ENCODE measurements at places on chromosomes 11 and 22.

DNA sequence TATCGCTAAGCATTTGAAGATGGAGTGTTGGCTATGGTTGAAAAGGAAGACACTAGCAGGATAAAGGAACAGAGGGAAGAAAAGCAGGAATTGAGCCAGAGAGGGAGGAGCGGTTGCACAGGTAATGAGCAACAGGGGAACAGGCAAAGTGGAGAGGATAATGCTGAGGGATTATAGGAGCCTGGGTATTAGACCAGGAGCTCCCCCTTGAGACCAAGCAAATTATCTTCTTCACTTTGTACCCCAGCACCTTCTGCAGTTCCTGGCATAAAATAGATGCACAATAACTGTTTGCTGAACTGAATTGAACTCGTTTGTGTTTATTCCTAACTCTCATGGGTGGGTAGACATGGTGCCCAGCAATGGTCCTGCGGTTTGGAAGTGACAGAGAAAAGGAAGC, 54.6 kb upstream of the OR5P2 start:
- DNase-seq, result no peak

- DNase-seq, result no peak
Measured at GRCh38 chr11:122085712-122086111, 30.3 kb downstream of the BLID start.

DNA sequence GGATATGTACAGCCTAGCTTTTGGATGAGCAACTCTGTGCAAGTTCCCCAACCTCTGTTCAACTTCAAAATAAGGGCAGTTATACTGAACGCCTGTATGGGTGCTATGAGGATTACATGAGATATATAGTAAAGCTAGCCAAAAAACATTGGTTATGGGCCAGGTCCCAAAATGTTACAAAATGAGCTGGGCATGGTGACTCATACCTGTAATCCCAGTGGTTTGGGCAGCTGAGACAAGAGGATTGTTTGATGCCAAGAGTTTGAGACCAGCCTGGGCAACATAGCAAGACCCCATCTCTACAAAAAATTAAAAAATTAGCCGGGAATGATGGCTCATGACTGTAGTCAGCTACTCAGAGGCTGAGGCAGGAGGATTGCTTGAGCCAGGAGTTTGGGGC, 118.4 kb downstream of the TEAD1 start:
- DNase-seq, result peak; percentile 60

DNA sequence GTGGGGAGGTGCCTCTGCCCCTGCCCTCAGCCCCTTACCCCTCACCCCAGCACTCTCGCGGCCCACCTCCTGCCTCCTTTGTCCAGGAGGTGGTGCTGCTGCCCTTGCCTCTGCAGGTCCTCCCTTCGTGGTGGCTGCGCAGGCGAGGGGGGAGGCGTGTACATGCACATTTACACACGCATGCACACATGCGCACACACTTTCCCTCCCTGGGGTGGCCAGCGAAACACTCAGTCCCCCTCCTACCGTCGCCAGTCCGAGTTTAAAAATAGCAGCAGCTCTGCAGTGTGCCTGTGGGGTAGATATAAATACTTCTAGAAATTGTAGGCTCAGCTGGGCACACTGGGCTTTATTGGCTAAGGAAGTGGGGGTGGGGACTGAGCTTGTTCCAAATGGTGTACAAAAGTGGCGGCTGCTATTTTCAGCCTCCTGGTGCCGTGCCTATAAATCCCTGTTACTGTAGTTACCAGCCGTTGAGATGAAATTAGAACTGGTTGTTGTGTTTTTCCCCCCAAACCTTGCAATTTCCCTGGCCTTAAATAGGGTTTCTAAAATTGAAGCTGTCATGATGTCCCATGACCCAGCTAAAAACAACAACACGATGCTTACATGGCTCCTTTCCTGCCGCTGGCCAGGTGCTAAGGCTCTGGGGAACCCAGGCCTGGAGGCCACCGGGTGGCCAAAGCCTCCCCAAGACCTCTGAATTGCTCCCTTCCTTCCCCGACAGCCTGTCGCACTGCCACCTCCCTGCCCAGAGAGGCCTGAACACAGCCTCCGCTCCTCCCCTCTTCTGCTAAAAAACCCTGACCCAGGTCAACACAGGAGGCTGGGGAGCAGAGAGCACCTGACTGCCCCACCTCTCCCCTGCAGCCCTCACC, 12.4 kb downstream of the PICK1 start:
- DNase-seq, result no peak
